ENCODE measurements at places on chromosomes 2 and 18. TPM values are rescaled to one million over a fixed set of nuclear protein-coding genes. Genes with fewer than 3 reads are reported as not detected.

- DNase-seq = no peak
Observed at GRCh38 chr18:50356036-50356945, 18.6 kb upstream of the SKA1 start.

- DNase-seq = no peak
Observed at GRCh38 chr2:224309176-224309575, 92.7 kb downstream of the FAM124B start.

GRCh38 chr2:1886405-1886992 is 142.2 kb upstream of the PXDN start:
- peak; percentile 32 for DNase-seq

Gene CXCR1
- polyA plus RNA-seq = not detected
